Hematopoietic multipotent progenitor cell treated with erythropoietin and hydrocortisone succinate and interleukin-3 and kit ligand, for 8 days (in vitro differentiated cells): ENCODE measurements at places on chromosomes 16 and 17.

- DNase-seq, result peak; percentile 38
These were observed 39.7 kb downstream of the NACA2 start for GRCh38 chr17:61551255-61551742.

GRCh38 chr16:24273508-24274182, 17.5 kb downstream of the CACNG3 start:
- no peak for DNase-seq

- no peak for DNase-seq
These were observed 22.9 kb downstream of the FAM20A start for GRCh38 chr17:68578236-68578635.

- DNase-seq, result no peak
These were observed 81.6 kb upstream of the CBX4 start for GRCh38 chr17:79920751-79921410.

DNA sequence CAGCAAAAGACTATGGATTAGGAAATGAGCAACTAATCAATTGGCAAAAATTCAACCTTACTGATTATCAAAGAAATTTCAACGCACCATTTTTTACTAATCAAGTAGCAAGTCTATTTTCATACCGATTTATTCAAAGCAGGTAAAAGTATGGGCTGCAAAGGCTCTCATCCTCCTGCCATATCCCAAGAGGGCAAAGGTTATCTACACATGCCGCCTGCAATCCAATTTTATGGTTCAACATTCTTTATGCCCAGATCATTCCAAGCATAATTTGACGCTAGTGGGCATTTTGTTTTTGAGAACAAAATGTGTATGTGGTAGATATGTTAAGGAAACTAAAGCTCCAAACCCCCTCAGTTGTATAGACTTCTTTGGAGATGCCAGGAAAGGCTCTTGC, 270.6 kb downstream of the MAF start:
- DNase-seq, result no peak

DNA sequence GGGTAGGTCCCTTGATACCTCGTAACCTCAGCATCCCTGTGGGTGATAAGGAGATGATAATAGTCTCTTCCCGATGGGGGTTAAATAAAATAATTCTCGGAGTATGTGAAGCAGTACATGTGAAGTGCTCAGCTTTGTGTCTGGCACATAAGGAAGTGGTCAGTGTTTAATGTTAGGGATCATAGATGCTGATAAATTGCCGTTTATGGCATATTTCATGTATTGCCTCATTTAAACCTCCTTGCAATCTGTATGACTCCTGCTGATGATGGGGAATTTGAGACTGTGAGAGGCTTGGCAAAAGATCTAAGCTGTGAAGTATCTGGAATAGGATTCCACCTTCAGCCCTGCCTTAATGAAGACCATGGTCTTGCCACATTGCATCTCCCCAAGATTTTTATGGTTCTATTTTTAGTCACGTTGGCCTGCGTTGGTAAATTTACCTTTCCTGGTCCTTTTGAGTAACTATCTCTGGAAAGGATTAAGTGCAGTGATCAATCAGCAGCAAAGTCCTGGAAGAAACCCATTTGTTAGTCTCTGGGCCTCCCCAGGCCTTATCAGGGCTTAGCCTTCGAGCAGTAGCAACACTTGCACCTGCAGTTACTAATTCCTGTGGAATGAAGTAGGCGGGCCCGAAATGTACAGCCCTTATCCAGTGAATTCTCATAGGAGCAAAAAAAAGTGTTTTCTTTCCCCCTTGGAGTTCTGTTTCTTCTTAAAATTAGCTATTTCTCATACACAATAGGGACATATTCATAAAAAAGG, 144.9 kb downstream of the WWOX start:
- DNase-seq, result no peak

DNA sequence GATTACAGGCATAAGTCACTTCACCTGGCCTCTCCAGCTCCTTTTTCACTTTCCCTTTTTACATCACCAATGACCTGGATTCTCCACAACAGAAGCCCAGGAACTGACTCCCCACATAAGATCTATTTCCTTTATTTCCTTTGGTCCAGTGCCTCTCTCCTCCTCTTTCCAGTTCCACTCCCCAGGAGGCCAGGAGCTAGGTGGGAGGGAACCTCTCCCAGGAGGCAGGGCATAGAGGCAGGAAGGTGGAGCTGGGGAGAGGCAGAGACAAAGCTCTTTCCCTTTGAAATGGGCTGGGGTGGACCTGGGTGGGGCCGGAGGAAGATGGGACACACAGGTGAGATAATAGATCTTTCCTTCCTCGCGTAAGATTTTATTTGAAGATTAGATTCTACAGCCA, 318.3 kb upstream of the TNRC6C start:
- no peak for DNase-seq

GRCh38 chr16:11094857-11095565, 150.6 kb downstream of the CLEC16A start:
- no peak for DNase-seq

DNA sequence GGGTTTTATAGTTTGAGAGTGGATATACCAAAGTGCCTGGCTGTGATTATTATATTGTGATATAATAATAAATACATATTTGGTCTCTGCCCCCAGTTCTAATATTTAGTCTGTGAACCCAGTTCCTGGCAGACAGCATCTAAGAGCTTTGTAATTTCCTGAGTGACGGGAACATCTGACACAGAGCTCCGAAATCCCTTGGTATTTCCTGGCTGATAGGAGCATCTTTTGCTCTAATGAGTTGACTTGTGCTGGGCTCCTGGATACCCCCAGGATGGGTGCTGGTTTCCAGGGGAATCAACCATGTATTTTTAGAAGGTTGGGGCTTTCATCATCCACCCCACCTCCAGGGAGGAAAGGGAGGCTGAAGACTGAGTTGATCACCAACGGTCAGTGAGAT, 187.3 kb downstream of the CDH13 start:
- DNase-seq, result no peak

DNA sequence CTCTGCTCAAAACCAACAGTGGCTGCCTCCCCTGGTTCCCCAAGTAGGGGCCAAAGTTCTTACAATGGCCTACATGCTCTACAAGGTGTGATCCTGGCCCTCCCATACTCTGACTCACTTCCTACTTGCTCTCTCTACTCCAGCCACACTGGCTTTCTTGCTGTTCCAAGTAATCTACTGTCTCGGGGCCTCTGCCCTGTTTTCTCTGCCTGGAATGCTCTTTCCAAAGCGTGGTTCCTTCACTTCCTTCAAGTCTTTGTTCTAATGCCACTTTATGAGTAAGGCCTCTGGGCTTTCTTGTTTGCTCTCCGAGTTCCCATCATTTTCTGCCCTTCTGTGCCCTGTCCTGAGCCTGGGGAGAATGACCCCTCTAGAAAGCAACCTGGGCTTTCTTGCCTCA, 4.1 kb upstream of the CDH3 start:
- no peak for DNase-seq

DNA sequence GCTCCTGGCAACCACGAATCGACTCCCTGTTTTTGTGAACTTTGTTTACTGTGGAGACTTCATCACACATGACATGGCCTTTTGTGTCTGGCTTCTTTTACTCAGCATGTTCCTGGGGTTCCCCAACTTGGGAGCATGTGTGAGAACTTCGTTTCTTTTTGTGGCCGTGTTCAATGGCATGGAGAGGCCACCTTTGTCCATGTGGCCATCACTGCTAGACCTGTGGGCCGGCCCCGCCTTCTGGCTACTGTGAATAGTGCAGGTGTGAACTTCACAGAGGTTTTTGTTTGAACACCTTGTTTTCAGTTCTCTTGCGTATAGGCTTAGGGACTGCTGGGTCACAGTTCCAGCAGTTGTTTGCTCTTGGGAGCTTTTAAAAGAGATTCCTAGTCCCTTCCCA, 5.7 kb upstream of the SLC38A8 start:
- DNase-seq, result no peak

DNA sequence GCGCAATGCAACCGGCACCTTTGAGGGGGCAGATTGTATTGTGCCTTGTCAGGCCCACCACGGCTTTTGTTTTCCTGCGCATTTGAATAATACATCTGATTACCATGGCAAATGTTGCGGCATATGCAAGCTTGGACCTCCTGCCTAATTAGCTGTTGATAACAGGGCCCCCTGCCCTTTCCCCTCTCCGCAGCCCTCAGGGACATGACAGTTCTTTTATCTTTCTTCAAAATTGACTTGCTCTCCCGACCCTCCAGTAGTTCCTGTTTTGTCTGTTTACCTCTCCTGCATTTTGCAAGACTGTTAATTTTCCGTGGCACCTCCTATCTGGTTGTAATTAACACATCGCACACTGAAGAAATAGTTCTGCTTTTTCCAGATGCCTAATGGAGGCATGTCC, 86.8 kb downstream of the RBFOX1 start:
- no peak for DNase-seq

- DNase-seq, result no peak
These were observed 1.7 kb upstream of the NPIPB7 start for GRCh38 chr16:28473714-28474265.

DNA sequence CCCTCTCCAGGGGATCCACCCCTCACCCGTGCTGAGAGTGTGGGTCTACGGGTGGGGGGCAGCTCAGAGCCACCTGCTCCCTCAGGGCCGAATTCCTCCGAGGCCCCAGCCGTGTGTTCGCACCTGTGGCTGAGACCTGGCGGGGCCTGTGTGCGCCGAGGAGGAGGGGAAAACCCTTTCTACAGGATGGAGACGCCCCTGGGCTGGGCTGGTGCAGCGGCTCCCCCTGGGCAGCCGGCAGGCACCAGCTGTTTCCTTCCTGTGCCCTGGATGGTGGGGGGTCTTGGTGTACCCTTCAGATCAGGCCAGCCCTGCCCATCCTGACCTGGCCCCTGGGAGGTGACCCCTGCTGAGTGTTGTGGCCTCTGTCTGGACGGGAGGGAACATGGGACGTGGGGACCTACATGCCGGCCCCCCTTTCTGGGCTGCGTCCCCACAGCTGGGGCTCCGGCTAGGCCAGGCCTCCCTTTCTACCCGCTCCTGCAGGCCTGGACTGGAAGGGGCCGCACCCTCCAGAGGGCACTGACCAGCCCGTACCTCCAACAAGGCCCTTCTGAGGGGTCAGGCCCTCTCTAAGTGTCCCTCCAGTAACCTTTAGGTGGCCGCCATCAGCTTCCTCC, 28.3 kb upstream of the PABPN1L start:
- DNase-seq, result no peak

- DNase-seq, result no peak
These were observed 1.6 kb downstream of the BAHCC1 start for GRCh38 chr17:81396722-81397313.

DNA sequence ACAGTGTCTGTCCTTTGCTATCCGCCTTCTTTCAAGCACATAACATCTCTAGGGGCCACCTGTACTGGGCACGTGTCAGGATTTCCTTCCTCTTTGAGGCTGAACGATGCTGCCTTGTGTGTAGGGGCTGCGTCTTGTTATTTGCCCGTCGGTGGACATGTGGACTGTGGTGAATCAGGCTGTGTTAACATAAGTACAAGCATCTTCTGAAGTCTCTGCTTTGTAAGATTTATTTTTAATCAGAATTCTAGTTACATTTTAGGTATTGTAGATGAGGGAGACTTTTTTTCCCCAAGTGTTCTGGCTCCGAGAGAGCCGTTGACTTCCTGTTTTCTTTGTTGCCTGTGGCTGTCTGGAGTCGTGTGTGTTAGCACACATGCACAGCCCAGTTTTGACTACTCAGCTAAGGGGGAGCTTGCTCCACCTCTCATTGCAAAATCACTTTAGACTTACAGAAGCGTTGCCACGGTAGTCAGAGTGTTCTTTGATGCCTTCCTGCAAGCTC, 26.1 kb downstream of the SPG7 start:
- peak; percentile 39 for DNase-seq

- peak; percentile 75 for DNase-seq
These were observed 11.8 kb downstream of the SLC9A5 start for GRCh38 chr16:67260426-67261063.

GRCh38 chr16:8831871-8832716, 34.5 kb downstream of the PMM2 start:
- no peak for DNase-seq

GRCh38 chr16:20822521-20823325, 16.4 kb downstream of the REXO5 start:
- no peak for DNase-seq

- no peak for DNase-seq
These were observed 11.4 kb downstream of the ZDHHC7 start for GRCh38 chr16:84999857-85000480.

GRCh38 chr17:57143361-57143760, 58.3 kb downstream of the AKAP1 start:
- no peak for DNase-seq

DNA sequence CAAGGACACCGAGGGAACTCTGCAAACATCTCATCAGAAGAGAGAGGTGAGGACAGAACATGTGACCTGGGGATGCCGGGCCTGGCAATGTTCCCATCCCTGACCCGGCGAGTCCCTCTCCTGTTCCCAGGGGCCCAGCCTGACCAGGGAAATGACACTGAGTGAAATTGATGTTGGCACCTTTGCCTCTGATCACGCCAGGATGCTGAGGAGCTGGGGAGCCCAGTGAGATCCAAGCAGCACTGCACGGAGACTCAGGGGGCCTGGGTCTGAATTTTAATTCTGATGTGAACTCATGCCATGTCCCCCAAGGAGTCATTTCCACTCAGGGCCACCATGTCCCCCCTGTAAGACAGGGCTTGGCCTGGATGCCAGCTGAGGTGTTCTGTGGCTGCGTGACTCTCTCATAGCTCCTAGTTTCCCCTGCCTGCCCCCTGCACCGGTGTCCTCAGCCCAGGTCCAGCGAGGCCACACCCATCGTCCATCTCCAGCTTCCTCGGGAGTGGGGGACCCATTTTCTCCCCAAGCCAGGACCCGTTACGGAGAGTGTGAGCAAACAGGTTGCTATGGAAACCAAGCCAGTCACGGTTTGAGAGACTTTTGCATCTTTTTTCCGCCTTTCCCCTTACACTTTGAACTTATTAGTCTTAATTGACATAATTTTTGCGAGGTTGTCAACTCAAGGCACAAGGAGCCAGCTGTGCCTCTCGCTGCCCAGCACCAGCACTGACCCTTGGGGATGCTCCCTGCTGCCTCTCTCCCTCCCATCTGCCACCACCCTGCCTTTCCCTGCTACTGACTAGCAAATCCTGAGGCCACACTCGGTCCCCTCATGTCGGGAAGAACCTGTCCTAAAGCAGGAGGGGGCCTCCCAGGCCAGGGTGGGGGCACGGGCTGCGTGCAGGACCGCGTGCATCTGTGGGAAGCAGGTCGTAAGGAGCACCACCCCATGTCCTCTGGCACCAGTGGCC, 150.0 kb downstream of the SDK2 start:
- no peak for DNase-seq

DNA sequence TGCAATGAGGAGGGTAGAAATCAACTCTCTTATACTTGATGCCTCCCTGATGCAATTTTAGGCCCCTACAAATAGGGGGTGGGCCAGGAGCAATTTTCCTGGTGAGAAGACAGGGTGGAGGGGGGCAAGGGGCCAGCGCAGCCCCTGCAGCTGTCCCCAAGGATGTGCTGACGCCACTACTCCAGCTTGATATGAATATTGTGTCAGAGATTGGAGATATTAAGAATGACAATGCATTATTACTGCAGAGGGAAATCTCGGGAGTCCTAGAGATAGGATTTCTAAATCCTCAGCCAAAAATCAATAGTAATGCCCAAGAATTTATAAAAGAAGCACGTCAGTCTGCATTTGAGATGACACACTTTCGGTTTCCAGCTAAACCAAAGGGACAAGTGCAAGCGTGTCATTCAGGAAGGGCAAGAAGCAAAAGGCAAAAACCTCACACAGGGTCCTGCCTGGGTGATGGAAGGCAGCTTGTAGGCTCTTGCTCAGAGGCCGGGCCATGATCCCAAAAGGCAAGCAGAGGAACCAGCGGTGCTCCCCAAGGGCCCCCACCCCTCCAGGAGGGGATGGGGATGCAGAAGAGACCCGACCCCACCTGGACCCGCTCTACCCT, 178.8 kb downstream of the C16orf78 start:
- no peak for DNase-seq

- no peak for DNase-seq
These were observed 11.9 kb upstream of the CLEC18A start for GRCh38 chr16:69938981-69939820.

- DNase-seq, result no peak
These were observed 17.9 kb downstream of the TBC1D28 start for GRCh38 chr17:18626152-18626870.
